ENCODE measurements at places on chromosomes 2 and 18. TPM values are rescaled to one million over a fixed set of nuclear protein-coding genes. Genes with fewer than 3 reads are reported as not detected.

PAX3 gene
- not detected for total RNA-seq

GRCh38 chr2:216535454-216535995 lies 36.9 kb downstream of the RPL37A start:
- no peak for ATAC-seq

DNER gene
- not detected for total RNA-seq

DNA sequence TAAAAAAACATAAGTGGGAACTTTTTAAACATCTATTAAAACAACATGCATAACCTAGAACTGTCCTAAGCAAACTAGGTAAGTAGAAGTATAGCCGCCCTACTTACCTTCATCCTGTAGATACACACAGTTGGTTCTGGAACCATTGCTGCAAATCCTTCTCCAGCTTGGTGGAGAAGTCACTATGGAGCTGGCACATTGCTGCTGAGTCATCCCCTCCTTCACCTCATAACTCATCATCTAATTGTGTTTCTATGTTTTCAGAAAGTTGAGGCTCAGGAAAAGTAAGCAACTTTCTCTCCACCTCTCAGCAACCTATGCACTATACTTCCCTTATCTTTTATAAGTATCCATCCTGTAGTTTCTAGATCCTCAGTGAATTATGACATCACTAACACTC lies 269.8 kb upstream of the MMADHC start:
- no peak for ATAC-seq

HRH4 gene
- total RNA-seq: 3.8 TPM

DNA sequence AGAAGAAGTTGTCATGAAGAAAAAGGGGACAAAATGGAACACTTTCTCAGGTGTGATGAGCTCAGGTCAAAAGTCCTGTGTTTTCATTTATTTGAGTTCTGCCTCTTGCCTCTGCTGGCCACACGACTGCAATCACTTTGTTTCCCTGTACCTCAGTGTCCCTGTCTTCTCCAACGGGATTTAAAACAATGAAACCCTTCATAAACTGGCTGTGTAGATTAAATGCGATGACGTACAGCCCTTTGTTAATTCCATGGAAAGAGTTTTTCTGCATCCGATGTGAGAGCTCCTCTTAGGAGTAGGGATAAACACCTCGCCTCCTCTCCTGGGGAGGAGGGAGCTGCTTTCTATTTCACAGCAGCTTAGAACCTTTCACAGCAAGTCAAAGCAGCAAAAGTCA lies 51.5 kb upstream of the CNGA3 start:
- ATAC-seq: no peak

DNA sequence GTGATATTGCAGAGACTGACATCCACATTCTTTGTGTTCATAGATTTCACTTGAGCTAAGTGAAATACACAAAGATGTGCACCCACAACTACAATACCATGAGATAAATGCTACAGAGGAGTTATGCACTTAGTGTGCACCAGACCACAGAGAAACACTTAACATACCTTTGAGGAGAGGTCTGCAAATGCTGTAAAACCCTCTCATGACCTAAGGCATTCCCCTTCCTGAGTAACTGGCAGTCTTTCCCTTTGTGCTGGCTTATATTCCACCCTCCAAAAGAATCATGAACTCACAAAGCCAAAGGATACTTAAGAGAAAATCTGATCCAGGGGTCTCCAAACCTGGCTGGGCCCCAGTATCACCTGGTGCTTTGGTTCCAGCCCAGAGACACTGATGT lies 16.2 kb downstream of the NXPH2 start:
- no peak for ATAC-seq

DNA sequence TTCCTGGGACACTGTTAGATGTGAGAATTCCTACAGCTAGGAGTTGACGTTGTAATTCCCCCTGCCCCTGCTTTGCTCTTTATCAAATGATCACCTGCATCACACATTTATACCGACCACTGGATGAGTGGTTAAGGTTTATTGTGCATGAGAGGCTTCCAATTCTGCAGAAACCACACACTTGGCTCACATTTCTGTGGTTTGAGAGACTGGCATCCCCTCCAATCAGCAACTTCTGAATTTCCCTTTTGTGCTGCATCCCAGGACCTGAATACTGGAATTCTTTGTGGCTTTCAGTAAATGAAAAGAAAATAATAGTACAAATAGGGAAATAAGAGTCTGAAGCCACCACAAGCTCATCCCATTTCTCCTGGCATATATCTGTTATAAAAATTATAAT lies 628.7 kb upstream of the PIK3C3 start:
- ATAC-seq: no peak

GRCh38 chr2:100272841-100273329 lies 49.4 kb downstream of the LONRF2 start:
- ATAC-seq: no peak

CAVIN2 gene
- 0.15 TPM for total RNA-seq

DNA sequence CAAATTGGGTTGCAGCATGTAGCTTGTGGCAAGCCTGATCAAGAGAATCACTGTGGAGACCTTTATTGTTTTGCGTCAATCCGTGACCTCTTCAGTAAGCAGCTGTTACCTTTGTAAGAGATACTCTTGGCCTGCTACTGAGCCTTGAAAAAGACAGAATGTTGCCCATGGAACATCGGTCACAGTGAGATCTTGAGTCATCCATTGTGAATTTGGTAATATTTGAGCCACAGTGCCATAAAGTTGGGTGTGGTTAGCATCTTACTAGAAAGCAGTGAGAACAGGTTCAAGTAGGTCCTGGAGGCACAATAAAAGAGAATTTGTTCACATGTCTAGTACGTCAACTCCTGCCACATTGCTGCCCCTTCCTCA lies 12.7 kb upstream of the EFR3B start:
- ATAC-seq: no peak

DNA sequence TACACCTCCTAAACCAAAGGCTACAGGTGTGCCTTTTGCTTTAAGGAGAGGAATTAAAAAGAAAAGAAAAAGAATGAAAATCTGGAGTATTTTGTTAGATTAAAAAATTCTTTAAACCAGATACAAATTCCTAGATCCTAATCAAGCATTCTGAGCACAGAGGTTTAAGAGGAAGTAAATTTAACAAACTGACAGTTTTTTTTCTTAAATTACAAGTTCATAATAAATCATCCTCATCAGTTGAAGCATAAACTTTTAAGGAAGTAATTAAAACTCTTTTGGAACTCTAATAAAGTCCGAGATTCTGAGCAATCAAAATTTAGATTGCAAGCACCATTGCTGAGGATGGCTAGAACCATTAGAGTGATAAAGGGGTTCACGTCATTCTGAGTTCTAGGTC lies 75.1 kb downstream of the POLE4 start:
- ATAC-seq: no peak

FOXD4L1 gene
- total RNA-seq: 0.32 TPM

DNA sequence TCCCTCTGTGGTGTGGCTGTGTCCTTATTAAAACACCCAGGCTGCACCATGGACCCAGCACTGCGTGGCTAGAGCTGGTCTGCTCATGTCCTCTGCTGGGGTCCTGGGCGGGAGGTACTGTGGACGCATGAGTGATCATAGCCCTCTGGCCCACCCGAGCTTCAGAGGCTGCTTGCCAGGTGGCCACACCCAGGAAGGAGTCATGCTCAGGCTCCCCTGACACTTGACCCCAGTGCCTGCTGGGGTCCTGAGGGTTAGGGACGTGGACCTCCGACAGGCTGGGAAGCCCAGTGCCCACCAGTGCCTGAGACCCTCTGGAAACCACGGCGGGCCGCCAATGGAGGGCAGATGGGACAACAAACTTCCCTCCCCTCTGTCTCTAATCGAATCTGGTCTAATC lies 66.3 kb upstream of the HS6ST1 start:
- ATAC-seq: no peak

DNA sequence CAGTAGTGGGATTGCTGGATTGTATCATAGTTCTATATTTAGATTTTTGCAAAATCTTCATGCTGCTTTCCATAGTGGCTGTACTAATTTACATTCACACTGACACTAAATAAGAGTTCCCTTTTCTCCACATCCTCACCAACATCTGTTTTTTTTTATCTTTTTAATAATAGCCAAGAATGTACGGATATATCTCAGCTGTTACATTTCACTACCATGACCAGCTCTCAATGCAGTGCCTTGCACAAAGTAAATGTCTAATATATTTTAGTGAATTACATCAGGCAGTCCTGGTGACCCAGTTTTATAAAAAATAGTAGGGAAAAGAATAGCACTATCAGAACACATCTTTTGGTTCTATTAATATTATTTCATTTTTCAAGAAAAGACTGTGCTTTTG lies 161.8 kb downstream of the LNPK start:
- ATAC-seq: no peak

SNTG2 gene
- 0.50 TPM for total RNA-seq

GRCh38 chr2:232147440-232148077 lies 186.0 kb downstream of the DIS3L2 start:
- no peak for ATAC-seq

GRCh38 chr2:58709274-58709673 lies 468.1 kb upstream of the FANCL start:
- ATAC-seq: no peak

GRCh38 chr18:57210107-57210715 lies 63.3 kb downstream of the BOD1L2 start:
- peak; percentile 28 for ATAC-seq

DNA sequence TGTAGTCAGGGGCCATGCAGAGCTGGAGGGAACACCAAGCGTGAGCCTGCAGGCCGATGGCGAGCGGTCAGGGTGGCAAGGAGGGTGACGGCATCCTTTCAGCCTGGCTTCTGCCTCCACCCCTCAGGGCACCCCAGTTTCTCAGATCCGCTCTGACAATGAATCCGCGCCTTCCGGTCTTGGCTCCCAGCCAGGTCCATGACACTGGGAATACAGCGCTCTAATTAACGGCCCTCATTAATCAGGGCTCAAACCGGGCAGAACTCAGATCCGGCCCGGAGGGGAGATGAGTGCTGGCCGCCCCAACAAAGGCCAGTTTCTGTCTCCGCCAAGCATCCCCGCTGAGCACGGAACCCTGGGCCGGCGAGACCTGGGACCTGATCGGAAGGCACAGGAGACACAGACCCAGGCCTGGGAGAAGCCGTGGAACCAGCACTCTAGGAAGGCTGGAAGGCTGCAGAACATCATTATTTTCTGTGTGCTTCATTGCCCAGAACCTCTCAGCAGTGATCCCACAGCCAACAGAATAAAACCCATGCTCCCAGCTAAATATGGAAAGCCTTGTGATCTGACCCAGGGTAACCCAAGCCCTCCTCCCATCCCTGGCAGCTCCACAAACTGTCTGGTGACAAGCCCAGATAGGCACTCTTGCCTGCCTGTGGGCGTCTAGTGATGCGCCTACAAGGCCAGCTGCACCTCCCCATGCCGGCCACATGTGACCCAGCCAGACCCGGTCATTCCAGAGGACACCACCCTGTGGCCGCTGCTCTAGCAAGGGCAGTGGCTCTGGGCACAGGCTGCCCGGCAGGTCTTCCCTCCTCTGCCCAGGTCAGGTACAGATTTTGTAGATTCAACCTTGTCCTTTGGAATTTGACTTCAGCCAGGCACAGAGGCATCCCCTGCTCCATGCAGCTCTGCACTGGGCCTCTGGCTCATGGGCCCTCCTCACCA lies 438.7 kb upstream of the MYT1L start:
- no peak for ATAC-seq

DNA sequence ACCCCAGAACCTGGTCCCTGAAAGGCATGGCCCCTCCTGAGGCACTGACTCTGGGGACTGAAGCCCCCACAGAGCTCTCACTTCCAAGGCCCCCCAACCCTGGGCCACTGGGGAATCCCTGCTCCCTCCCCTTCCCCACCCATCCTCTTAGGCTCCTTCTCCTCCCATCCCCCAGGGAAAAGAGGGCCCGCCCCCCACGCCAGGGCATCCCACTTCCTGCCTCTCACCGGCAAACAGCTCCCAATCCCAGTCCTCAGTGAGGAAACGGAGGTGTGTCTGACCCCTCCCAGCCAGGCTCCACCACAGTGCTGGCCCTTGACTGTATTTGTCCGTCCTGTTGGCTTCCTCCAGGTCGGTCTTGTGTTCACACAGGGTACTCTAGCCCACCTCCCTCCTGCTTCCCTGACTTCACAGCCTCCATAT lies 35.0 kb upstream of the PTMA start:
- ATAC-seq: no peak

DNA sequence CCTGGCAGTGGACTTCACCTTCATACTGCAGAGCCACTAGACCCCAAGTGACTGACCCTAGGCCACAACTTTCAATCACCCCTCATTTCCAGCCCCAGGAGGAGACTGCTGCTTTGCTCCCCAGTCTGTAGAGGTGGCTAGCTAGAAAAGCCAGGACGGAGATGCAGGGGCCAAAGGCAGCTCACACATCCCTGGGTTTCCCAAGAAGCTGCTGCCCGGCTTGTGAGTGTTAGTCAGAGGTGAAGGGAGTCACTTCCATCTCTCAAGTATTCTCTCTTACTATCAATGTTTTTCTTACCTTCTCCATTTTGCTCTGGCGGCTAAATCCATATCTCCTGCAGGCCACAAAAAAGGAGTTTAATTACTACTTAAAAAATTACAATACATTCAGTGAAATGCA lies 36.2 kb downstream of the CCDC93 start:
- no peak for ATAC-seq

ST6GAL2 gene
- not detected for total RNA-seq

ANKRD62 gene
- total RNA-seq: not detected

GRCh38 chr2:170409164-170409535 lies 231.2 kb downstream of the MYO3B start:
- peak; percentile 67 for ATAC-seq

DNA sequence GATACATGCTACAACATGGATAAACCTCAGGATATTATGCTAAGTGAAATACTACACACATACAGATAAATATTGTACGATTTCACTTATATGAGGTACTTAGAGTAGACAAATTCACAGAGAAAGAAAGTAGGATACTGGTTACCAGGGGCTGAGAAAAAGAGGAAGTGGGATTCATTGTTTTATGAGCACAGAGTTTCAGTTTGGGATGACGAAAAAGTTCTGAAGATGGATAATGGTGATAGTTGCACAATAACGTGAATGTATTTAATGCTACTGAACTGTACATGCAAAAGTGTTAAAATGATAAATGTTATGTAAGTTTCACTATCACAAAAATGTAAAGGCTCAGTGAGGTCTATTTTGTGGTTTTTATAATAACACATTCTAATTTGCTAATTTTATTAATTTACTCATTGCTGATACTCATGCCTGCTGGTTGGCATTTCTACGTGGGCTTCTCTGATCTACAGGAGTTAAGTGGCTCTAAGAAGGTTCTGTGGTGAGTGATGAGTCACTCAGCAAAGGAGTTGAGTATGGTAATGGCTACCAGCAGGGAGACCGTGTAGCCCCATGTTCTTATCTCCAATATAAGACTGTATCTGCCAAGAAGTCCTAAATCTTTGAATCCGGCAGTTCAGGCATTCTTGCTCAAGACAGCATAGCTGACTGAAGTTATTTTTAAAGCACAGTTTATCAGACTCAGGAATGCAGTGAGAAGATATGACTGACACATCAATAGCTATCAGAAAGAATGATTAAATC lies 41.1 kb downstream of the UPP2 start:
- no peak for ATAC-seq

DNA sequence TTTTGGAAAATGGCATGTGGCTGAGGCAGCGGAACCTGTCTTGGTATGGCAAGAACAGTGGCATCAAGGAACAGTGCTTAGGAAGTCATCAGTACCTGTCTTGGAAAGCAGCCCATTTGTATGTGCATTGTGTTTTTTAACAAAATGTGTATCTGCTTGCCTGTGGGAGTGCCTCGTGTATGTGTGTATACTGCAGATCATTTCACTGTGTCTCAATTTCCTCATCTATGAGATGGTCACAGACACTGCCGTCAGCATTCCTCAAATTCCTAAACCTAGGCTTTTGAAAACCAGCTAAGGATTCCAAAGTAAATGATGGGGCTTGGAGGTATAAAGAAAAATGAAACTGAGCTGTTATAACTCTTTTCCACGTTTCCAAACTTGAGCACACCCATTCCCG lies 441.3 kb downstream of the RND3 start:
- no peak for ATAC-seq

MRO gene
- total RNA-seq: not detected
